Left renal pelvis (tissue), 4 donors: ENCODE measurements at places on chromosomes 3 and 15. TPM values are rescaled to one million over a fixed set of nuclear protein-coding genes. Genes with fewer than 3 reads are reported as not detected.

Gene P2RY13
- 2.7 TPM for polyA plus RNA-seq

Gene SLC6A1
- polyA plus RNA-seq: 0.76 TPM

Gene SYNM
- polyA plus RNA-seq: 1.9 TPM

Gene TERC
- polyA plus RNA-seq: not detected

Gene LIPC
- polyA plus RNA-seq: 15.7 TPM

Gene GOLGA8R
- polyA plus RNA-seq: 5.0 TPM

DNA sequence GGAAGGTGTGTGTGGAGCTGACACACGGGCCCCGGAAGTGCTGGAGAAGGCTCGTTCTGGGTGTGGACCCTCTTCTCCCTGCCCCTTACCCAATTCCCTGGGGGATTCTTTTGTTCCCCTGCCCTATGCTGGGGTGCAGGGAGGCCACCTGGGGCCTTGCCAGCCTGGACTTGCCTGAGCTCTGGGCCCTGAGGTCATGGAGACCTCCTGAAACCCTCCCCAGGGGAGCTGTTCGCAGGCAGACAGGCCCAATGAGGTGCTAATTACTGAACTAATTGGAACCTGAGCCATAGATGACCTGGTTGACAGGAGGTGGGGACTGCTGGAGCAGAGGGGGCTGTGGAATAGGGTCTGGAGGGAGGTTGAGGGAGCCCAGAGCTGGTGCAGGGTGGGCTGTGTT is 9.4 kb upstream of the C15orf39 start:
- no peak for DNase-seq

DNA sequence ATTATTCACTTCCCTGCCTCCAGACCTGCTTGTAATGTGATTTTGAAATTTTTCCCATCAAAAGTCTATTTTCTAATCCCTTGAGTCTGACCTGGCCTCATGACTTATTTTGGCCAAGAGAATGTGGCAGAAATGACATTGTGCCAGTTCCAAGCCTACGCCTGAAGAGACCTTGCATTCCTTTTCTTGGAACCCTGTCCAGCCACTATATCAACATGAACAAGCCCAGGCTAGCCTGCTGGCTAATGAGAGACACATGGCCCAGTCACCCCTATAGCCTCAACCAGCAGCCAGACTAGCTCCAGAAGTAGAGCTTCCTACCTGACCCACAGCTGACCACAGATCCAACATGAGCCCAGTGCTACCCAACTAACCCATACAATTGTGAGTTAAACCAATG is 121.1 kb upstream of the ACP3 start:
- DNase-seq: no peak

DNA sequence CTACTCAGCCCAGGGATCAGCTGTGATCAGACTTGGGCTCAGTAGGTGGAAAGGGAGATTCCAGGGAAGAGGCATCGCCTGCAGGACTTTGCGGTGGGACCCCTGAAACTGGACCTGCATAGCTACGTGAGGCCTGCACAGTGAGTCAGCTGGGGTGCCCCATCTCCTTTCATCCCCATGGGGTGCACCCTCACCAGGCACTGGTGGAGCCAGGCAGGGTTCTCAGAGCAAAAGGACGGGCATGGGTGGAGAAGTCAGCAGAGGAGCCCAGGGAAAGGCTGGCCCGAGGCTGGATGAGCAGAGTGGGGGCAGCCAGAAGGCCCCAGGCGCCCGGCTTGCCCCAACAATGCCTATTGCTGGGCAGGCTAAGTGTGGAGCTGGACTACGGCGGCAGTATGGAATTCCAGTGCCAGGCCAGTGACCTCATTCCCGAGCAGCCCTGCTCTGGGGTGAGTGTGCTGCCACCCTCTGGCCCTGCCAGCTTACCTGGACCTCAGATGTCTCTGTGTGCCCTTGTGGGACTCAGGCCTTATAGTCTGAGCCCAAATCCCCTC is 19.7 kb downstream of the ACAA1 start:
- DNase-seq: no peak
